Activated T-cell treated with anti-CD3 and anti-CD28 coated beads, Interleukin-2, amount 50 U/mL, for 4 hours (primary cell): ENCODE measurements at places on chromosomes 12 and 14. TPM values are rescaled to one million over a fixed set of nuclear protein-coding genes. Genes with fewer than 3 reads are reported as not detected.
A peak's percentile ranks its signal among the peaks of the same experiment; 100 is the strongest.

- peak; percentile 67 for DNase-seq
These were observed 44.4 kb upstream of the PNMA1 start for GRCh38 chr14:73758392-73759182.

GRCh38 chr14:58787592-58787991 is 149.8 kb downstream of the DACT1 start:
- no peak for DNase-seq

GRCh38 chr12:25200703-25201102 is 5.7 kb downstream of the ETFRF1 start:
- DNase-seq: no peak

- no peak for DNase-seq
These were observed 34.2 kb upstream of the KRR1 start for GRCh38 chr12:75545636-75546035.

- no peak for DNase-seq
These were observed 88.3 kb downstream of the CIT start for GRCh38 chr12:119788786-119789185.

GRCh38 chr14:51644217-51644933 is 7.3 kb upstream of the FRMD6 start:
- no peak for DNase-seq

GRCh38 chr12:8953773-8954402 is 4.4 kb upstream of the M6PR start:
- DNase-seq: peak; percentile 41

GRCh38 chr14:106738075-106738474 is 1211.7 kb downstream of the TMEM121 start:
- peak; percentile 26 for DNase-seq

- DNase-seq: no peak
These were observed 336.8 kb downstream of the NAV3 start for GRCh38 chr12:78167510-78167909.

GRCh38 chr14:92564344-92565039 is 50.9 kb downstream of the RIN3 start:
- no peak for DNase-seq

- peak; percentile 60 for DNase-seq
These were observed 42.9 kb downstream of the WNK1 start for GRCh38 chr12:795305-795704.

DNA sequence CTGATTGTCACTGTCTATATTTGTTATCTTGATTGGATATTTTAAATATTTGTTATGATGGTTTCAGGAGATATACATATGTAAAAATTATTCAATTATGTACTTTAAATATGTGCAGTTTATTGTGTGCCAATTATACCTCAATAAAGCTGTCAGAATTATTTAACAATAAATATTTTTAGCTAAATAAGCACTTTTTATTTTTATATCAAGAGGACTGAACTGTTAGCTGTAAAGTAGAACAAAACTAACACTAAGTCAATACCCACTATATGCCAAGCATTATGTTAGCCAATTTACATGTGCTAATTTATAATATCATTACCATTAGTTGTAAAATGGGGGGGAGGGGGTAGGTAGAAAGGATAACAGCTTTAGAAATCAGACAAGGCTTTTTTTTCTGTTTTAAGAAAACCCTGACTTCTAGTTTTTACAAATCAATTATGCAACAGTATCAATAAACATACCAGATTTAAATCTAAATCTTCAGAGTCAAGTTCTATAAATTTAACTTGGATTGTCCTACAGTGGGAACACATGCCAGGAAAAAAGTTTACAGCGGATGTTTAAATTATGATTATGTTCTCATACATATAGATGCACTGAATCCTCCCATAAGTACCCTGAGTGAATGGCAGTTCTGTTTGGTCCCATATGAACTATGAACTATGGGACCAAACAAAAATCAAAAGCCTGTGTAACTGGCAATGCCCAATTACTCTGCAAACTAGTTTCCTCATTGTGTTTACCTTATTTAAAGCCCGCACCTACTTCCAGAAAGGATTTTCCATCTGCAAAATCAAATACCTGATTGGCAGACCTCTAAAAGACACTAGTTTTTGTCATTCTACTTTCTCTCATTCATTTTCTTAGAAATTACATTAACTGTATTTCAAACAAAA is 2.8 kb downstream of the RALGAPA1 start:
- DNase-seq: no peak

DNA sequence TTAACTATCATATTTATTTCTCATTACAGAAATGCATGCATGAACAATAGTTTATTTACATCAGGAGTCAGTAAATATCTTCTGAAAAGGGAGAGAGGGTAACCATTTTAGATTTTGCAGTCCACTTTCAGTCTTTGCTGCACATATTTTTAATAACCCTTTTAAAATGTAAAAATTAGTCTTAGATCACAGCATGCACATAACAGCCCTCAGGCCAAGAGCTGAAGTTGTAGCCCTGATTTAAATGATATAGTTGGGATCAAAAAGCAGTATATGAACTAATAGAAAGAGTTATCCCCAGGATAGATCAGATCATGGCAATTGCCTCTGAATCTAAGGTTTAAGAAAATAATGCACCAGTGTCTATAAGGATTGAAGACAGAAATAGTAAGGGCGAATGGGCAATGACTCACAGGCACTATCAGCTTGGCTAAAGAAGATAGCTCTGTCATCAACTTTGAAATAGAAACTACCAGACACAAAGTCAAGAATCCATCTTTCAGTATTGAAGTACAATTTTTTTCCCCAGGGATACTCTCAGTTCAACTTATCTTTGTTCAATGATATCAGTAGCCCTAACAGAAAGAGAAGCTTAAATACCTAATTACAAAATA is 13.1 kb upstream of the CLEC7A start:
- no peak for DNase-seq

DNA sequence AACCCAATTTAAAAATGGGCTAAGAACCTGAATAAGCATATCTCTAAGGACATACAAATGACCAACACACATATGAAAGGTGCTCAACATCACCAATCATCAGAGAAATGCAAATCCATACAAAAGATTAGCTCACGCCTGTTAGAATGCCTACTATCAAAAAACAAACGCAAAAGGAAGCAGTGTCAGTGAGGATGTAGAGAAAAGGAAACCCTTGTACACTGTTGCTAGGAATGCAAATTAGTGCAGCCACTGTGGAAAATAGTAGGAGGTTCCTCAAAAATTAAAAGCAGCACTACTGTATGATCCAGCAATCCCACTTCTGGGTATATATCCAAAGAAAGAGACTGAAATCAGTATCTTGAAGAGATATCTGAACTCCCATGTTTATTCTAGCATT is 133.0 kb downstream of the CPNE8 start:
- DNase-seq: no peak

DNA sequence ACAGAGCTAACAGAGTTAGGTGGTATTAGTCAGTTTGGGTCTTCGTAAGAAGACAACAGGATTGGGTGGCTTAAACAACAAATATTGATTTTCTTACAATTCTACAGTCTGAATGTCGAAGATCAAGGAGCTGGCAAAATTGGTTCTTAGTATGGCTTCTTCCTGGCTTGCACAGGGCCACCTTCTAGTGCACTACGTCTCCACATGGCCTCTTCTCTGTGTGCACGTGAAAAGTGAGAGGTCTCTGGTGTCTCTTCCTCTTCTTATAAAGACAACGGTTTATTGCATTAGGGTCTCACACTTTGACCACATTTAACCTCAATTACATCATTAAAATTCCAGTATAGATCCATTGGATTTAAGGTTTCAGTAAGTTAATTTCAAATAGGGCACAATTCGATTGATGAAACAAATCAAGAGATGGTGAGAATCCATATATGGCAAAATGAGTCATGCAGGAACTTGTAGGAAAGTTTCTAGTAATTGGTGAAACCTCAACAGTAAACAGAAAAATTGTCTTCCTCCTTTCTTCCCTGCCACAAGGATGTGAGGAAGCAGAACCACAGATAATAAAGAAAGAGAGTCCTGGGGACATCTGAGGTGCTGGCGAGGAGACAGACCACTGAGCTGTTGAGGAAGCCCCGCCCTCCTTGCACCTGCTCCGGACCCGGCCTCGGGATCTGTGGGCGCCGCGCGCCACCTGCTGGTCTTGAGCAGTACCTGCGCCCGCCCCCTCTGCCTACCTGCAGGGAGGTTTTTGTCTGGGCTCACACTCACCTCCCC is 846.7 kb downstream of the TMEM121 start:
- DNase-seq: peak; percentile 79

DNA sequence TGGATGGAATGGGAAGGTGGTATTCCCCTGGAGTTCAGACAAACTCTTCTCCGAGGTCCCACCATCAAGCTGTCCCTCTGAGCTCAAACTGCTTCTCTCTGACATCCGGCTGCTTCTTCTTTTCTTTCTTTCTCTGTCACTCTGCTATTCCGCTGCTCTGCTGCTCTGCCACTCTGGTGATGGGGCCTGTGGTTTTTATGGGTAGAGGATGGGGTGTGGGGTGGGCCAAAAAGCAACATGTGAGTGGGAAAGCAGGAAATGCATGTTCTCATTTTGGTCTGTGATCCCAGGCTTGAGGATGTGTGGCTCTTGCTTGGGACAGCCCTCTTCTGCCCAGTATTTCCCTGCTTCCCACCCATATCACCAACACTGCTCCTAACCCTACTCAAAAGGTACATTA is 30.6 kb downstream of the CLECL1 start:
- no peak for DNase-seq

GRCh38 chr14:67167420-67168109 is 21.7 kb upstream of the GARIN2 start:
- no peak for DNase-seq

- DNase-seq: no peak
These were observed 11.0 kb upstream of the PLEKHG3 start for GRCh38 chr14:64692986-64693809.

DNA sequence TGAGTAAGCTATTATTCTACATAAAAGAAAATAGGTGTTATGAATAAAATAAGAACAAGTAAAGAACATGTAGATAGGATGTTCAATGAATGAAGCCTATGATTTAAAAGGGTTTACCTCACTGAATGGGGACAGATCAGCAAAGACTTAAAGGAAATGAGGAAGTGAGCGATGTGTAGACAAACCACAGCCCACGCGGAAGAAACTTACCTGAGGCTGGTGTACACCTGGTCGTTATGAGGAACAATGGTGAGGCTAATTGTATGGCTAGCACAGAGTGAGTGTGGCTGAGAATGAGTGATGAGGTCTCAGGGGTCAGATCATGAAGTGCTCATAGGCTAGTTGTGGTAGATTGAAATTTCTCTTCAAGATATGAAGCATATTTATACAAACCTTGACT is 221.7 kb downstream of the ALG10B start:
- no peak for DNase-seq

- no peak for DNase-seq
These were observed 159.9 kb upstream of the NOS1 start for GRCh38 chr12:117521346-117521745.

DNA sequence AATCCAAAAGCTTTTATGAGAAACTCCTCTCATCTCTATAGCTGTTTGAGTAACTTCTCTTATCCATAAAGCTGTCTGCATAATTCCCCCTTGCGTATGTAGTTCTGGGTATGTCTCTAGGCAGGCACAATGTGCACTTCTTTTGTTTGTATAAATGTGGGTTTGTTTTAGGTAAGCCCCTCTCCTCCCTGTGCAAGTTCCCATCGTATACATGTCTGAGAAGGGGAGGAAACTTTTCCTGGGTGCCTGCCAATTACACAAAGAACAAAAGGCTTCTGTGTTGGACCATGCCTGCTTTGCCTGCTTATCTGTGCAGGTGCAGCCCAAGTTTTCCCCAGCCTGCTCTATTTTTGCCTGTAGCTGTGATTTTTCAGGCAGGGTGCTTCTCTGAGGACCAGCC is 96.7 kb downstream of the CCER1 start:
- no peak for DNase-seq

GRCh38 chr14:56243110-56243509 is 124.9 kb downstream of the PELI2 start:
- no peak for DNase-seq

- no peak for DNase-seq
These were observed 1.9 kb upstream of the DCAF4 start for GRCh38 chr14:72924337-72924736.

- no peak for DNase-seq
These were observed 385.8 kb downstream of the MED13L start for GRCh38 chr12:115891556-115892164.

- peak; percentile 63 for DNase-seq
These were observed 39.7 kb upstream of the GZMB start for GRCh38 chr14:24673534-24674203.

ULK1 gene
- total RNA-seq: 16.3 TPM

OR4E2 gene
- not detected for total RNA-seq

CABP1 gene
- 0.26 TPM for total RNA-seq

PDE6H gene
- total RNA-seq: not detected

CD163L1 gene
- not detected for total RNA-seq

GLT8D2 gene
- total RNA-seq: not detected

CD163 gene
- 0.61 TPM for total RNA-seq

TTC5 gene
- total RNA-seq: 41.5 TPM

PTPRR gene
- not detected for total RNA-seq

GTF2H3 gene
- total RNA-seq: 77.9 TPM

SLCO1B1 gene
- not detected for total RNA-seq

RNASE2 gene
- not detected for total RNA-seq

MARK3 gene
- total RNA-seq: 95.5 TPM
